IPS-NIHi11 (cell line): ENCODE measurements at places on chromosomes 5 and 9.
A peak's percentile ranks its signal among the peaks of the same experiment; 100 is the strongest.

- no peak for DNase-seq
Observed at GRCh38 chr5:139149477-139150199, 48.5 kb downstream of the SIL1 start.

- DNase-seq = no peak
Observed at GRCh38 chr5:32538031-32538547, 47.3 kb upstream of the SUB1 start.

- no peak for DNase-seq
Observed at GRCh38 chr9:86868616-86869015, 78.7 kb downstream of the GAS1 start.

DNA sequence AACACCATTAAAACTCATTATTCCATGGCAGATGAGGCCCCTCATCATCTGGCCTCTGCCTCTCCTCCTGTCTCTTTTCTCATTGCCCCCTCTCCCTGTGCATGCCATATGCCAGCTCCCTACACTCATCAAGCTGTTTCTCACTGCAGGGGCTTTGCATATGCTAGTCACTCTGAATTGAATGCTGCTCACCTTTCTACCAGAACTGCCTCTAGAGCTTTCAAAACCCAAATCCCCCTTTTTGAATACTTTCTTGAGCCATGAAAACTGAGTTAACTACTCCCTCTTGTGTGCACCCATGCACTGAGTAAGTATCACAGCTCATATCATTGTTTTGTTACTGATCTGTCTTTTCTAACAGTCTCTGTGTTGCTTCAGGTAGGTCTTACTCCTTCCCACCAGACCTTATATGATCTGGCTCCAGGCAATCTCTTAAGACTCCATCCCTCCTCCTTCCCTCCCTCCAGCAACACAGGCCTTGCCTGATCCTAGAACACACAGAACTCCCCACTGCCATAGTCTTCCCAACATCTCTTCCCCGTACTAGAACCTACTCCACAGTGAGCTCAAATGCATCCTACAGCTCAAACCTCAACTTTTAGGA lies 60.5 kb downstream of the ASTN2 start:
- peak; percentile 33 for DNase-seq

DNA sequence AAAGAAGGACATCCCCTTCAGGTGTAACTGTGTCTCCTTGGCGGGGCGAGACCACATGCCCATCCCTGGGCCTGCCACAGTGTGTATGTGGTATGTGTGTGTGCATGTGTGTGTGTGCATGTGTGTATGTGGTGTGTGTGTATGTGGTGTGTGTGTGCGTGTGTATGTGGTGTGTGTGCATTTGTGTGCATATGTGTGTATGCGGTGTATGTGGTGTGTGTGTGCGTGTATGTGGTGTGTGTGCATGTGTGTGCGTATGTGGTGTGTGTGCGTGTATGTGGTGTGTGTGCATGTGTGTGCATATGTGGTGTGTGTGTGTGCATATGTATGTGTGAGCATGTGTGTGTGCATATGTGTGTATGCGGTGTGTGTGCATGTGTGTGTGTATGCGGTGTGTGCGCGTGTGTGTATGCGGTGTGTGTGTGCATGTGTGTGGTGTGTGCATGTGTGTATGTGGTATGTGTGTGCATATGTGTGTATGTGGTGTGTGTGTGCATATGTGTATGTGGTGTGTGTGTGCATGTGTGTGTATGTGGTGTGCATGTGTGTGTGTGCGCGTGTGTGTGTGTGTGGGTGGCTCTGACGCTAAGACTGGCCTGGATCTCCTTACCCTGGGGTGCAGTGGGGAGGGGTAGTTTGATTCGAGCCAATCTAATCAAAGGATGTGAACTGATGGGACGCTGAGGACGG lies 107.9 kb upstream of the RAPGEF1 start:
- no peak for DNase-seq

- DNase-seq = peak; percentile 79
Observed at GRCh38 chr5:180291234-180291940, 496 bp downstream of the MAPK9 start.

- DNase-seq = no peak
Observed at GRCh38 chr9:89543111-89543510, 45.2 kb upstream of the SEMA4D start.

- peak; percentile 42 for DNase-seq
Observed at GRCh38 chr5:72378639-72379289, 58.6 kb downstream of the PTCD2 start.

GRCh38 chr5:150568663-150569062 lies 60.7 kb downstream of the NDST1 start:
- DNase-seq = no peak

GRCh38 chr9:2469681-2470221 lies 151.8 kb upstream of the VLDLR start:
- DNase-seq = peak; percentile 21

- no peak for DNase-seq
Observed at GRCh38 chr9:81819859-81820546, 108.2 kb upstream of the SPATA31D4 start.

- DNase-seq = no peak
Observed at GRCh38 chr5:133682451-133682850, 70.1 kb upstream of the FSTL4 start.

GRCh38 chr9:105443121-105443520 lies 4.7 kb upstream of the FSD1L start:
- no peak for DNase-seq

- DNase-seq = no peak
Observed at GRCh38 chr5:123448017-123448617, 24.9 kb upstream of the CEP120 start.

DNA sequence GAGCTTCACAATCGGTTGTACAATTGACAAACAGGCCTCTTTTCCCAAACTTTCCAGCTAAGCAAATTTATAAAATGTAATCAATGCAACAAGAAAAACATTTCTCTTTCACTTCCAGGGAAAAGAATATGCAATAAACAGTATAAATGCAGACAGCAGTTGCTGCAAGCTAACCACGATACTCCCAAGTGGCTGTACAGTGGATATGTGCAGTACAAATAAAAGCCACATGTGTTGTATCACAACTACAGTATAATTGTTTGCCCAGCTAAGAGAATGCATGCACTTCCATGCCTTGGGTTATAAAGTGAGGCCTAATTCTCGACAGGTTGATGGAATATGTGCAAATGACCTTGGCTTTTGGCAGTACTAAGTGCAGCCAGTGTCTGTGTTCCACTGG lies 16.7 kb upstream of the PDCL start:
- DNase-seq = no peak

DNA sequence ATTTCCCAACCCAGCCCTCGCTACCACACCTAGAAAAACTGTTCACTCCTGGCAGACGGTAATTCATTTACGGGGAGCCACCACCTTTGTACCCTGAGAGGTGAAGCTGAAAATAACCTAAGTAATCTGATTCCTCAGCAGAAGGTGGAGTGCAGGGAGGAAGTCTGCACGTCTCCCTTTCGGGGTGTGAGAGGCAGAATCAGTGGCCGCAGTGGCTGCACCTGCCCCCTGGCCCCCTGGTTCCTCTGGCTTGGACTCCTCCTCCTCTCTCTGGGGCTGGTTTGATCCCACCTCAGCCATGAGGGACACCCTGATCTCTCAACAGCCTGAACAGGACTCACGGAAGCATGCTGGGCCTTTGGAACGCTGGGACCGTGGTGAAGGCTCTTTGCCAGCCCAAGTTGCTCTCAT lies 10.5 kb downstream of the TMEM174 start:
- no peak for DNase-seq

DNA sequence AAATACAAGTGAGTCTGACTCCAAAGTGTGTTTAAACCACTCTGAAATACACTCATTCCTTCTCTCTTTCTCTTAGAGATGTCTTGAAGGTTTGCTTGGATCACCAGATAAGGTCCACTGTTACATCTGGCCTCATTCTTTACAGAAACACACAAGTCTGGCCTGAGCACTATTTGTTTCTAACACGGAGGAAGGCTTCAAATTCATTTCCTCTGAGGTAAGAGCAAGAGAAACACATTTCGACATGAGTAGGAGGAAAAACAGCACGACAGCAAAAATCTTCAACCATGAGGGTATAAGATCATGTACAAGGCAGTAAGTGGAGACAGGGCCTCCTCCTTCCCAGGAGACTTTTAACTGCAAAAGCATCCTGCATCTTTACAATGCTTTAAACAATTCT lies 8.0 kb downstream of the SIL1 start:
- no peak for DNase-seq
